ENCODE measurements at places on chromosomes 5 and 9.

- no peak for DNase-seq
Measured at GRCh38 chr9:133839822-133840329, 101.7 kb upstream of the SARDH start.

DNA sequence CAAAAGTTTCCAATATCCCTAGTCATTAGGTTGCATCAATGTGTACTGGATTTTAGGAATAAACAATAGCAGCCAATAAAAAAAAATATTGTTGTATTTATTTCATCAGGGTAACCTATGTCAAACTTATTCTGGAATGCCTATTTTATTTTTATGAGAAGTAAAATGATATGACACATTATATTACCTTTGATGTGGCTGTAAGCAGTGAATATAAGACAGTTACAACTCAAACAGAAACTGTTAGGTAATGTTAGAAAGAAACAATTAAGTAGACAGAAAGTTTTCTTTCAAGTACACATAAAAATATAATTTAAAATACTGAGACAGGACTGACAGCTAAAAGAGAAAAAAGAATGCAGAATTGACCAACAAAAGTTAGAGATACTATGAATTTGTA, 65.5 kb downstream of the GNG10 start:
- no peak for DNase-seq

DNA sequence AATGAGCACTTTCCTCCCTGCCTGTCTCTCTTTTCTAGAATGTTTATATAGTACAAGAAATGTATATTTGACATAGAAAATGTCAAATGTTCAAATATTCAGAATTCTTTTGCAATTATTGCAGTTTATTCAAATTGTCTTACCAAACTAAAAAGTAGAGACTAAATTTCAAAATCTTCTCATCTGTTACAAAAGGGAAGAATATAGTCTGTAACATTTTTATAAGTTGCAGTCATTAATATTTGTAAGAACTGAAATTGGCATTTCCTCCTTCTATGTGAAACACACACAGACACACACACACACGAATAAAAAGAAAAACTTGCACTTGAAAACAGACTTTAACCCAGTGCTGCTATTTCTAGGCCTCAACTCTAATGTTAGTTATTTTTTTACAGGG, 56.4 kb downstream of the NR3C1 start:
- no peak for DNase-seq

DNA sequence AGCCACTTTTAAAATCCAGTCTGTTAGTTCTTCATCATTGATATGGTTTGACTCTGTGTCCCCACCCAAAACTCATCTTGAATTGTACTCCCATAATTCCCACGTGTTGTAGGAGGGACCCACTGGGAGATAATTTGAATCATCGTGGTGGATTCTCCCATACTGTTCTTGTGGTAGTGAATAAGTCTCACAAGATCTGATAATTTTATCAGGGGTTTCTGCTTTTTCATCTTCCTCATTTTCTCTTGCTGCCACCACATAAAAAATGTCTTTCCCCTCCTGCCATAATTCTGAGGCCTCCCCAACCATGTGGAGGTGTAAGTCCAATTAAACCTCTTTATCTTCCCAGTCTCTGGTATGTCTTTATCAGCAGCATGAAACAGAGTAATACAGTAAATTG, 26.9 kb upstream of the SH3TC2 start:
- no peak for DNase-seq

DNA sequence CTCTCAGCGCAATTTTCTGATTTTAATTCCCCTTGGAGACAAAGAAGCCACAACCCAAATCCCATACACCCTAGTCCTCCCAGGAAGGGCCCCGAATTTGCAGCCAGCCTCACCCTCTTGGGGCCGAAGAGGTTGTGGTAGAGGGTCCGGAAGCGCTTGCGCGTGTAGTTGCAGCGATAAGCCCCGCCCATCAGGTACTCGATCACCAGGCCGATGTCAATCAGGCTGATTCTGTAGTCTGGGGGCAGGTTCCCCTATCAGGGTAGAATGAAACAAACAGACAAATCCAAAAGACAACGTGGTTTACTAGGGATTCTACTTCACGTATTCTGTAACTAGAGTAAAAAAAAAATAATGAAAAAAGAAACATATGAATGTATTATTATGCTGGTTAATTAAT, 210.6 kb upstream of the KLF9 start:
- DNase-seq: no peak

- DNase-seq: no peak
Measured at GRCh38 chr9:37309136-37309535, 113.4 kb upstream of the GRHPR start.

- no peak for DNase-seq
Measured at GRCh38 chr9:125485471-125486151, 221.4 kb downstream of the MAPKAP1 start.

DNA sequence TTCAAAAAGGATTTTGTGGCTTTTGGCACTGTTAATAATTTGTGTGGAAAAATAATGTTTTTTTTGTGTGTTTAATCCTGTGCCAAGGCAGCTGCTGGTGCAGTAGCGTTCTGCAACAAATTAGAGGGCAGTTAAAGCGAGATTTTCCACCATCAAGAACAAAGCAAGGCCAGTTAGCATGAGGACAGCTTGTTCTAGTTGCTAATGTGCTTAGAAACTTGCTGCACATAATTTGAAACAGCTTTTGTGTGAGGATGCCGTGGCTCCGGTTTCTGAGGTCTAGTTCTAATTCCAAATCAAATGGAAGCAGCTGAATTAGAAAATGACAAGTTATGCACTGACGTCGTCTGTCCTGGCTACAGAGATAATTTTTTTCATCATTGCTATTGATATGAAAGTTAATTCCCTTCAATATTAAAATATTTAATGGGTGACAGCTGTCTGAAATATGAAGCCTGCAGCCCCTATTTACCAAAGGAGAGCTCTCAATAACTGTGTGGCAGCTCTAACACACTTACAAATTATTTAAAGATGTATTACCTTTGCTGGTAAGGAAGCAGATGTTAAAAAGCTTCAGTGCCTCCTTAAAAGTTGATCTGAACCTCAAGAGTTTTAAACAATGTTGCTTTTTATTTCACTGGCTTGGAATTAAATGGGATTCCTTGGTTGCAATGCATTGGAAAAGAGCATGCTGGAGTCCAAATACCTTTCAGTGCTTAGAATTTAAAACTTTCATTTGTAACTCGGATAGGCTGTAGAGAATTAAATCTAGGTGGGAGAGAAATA, 128.6 kb downstream of the SPATA31D1 start:
- peak; percentile 8 for DNase-seq

DNA sequence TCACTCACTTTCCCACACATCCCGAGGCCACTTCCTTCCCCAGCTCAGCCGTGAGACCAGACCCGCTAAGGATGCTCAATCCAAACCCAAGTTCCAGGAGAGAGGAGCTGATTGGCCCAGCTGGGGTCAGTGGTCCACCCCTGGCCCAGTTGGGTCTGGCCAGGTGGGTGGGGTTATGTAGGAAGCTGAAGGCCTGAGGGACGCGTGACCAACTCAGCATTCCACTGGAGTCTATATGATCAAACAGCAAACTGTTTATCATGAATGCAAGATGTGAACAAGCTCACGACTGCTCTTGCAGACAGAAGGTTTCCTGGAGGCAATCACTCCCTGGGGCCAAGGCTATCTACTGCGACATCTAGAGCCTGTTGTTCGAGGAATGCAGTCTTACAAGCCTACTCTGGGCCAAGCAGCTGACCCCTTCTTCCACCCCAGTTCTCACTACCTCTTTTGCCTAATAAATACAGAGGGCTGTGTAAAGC, 4.9 kb upstream of the RAPGEF1 start:
- DNase-seq: no peak

DNA sequence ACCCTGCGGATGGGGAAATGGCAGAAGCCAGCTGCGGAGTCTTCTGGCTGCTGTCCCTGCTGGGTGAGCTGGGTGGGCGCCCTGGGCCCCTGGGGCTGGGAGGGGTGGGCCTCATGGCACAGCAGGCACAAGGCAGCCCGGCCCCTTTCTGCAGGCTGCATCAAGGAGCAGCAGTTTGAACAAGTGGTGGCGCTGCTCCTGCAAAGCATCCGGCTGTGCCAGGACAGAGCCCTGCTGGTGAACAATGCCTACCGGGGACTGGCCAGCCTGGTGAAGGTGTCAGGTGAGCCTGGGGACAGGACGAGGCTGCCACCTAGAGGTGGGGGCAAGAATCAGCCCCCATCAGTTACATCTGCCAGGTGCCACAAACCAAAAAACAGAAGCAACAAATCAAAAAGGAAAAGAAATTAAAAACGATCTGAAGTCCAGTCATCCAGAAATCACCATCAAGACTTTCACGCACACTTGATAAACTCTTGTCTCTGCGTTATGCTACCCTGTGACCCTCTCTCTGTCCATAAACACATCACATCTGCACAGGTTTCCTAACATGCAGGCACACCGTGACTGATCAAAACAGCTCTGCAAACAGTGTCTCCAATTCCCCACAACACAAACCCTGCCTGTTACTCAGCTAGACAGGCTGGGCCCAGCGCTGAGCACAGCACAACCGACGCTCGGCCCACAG, 13.9 kb downstream of the REXO4 start:
- DNase-seq: no peak

- DNase-seq: no peak
Measured at GRCh38 chr9:81532251-81532650, 157.1 kb downstream of the TLE1 start.

DNA sequence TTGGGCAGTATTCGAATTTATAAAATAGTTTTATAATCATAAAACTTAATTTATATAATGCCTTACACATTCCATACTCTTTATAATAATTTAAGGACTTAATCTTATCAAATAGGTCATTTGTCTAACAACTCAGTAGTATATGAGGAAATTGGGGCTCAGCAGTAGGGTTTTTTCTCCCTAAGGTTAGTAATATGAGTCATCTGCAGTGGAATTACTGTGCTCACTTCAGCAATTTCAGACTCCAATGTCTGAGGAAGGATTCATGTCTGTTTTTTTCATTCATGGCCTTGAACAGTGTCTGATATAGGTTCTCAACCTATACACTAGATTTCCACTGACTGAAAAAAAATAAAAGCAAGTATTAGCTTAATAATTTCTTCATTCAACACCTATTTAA, 7.4 kb downstream of the DMRTA1 start:
- DNase-seq: no peak

DNA sequence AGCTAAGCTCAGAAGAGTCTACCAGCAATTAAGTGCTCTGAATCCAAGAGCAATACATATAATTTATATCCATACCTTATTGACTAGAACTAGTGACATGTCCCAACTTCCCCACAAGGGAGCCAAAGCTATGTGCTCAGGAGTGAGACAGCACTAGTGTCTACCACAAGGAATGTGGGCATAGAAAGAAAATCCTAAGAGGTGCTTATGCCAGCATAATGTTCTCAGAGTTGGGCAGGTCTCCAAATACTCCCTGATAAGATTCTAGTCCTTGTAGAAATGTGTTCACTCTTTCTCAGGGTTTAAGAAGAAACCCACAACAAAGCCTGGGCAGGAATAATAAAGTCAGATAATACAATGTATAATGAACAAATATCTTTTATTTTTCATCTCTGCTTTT, 275.1 kb downstream of the BRINP1 start:
- DNase-seq: no peak

DNA sequence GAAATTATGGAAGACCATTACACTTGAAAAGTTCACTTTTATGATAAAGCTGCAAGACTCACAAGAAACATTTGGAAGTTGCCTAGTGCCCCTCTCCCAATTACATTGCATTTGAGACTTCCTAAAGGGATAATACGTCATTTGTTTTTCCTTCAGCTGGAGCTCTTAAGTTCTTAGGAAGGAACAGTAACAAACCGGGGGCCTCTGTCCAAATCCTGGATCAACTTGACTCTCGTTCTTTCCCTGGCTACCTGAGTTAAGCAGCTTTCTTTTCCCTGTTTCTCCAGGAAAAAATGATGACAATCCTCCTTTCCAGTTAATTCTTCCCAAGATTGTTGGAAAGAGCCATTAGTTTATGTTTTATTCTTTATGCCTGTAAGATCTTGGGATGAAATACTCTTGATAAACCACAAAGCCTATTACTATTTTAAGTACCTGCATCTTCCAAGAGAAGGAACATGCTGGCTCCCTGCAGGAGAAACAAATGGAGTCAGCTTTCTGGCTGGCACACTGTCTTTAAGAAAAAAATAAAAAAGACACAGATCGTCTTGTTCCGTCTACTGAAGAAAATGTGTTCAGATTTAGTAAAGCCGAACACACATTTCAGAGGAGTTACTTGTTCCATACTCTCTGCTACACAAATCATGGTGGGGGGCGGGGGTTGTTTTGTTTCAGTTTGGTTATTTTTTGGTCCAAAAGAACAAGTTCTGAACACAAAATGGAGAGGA, 297.9 kb downstream of the EFNA5 start:
- no peak for DNase-seq

DNA sequence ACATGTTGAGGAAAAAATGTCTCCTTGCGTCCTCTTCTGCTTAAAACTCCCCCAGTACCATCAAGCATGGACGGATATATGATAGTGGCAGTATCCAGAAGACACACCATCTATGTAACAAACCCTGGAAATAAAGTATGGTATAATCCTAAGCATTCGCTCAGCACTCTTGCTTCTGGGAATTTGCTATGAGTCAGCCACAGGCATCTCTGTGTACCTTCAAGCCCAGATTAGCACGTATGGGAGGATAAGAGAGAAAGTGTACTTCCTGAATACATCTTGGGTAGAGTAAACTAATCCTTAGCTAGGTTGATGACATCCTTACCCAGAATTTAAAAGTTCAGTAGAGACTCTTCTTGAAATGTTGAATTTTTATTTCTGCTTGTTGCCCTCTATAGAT, 71.2 kb downstream of the GHR start:
- DNase-seq: no peak

DNA sequence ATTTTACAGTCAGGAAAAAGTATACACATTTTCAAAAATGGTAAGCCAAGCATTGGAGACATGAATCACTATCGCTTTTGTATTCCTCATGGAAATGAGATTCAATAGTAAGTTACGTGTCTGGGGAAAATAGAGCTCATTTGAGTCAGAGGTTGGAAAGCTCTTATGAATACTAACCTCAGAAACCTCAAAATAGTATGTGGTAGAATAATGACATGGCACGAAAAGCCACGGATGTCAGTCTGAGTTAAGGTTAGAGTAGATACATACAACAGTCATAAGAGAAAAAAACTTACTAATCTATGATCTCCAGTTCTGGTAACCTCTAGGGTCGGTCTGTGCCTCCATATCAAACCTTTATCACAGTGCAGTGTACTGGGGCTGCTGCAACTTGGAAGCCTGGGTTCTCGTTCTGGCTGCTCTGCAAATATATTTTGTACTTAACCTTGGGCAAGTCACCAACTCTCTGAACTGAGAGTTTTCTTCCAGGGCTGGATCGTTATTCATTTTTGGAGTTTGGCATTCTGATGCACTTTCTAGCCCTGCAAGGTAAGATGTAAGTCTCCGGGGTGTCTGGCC, 31.8 kb downstream of the MAP1B start:
- no peak for DNase-seq

- DNase-seq: no peak
Measured at GRCh38 chr5:179504600-179505396, 45.6 kb upstream of the RUFY1 start.

GRCh38 chr5:141590127-141590526, 28.7 kb downstream of the DIAPH1 start:
- no peak for DNase-seq

- DNase-seq: no peak
Measured at GRCh38 chr5:89934069-89934468, 475.5 kb downstream of the CETN3 start.
